ENCODE measurements at places on chromosomes 5 and 9.

- DNase-seq, result no peak
These were observed 433.5 kb upstream of the POU5F2 start for GRCh38 chr5:94174748-94175411.

- no peak for DNase-seq
These were observed 138.0 kb downstream of the ADAMTSL1 start for GRCh38 chr9:18611971-18612370.

- no peak for DNase-seq
These were observed 95.6 kb downstream of the GNAQ start for GRCh38 chr9:77935974-77936373.

GRCh38 chr9:121654499-121655140, 3.2 kb downstream of the DAB2IP start:
- DNase-seq, result no peak

DNA sequence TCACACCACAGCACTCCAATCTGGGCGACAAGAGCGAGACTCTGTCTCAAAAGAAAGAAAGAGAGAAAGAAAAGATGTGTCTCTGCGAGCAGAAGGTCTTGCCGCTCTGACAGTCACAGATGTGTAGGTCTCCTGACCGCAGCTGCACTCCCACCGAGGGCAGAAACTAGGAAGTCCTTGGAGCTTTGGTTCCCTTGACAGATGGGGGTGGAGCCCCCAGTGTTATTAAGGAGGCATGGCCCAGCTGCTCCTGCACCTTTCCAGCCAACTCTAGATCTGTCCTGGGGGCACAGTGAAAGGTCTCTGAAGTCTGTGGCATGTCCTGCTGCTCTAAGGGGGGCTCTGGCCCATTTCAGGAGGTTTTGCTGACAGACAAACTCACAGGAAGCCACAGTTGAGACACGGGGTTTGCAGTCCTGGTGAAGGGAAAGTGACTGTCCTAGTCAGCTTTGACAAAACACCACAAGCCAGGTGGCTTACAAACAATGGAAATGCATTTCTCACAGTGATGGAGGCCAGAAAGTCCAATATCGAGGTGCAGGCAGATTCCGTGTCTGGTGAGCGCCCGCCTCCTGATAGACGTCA, 9.0 kb upstream of the DIPK1B start:
- no peak for DNase-seq

DNA sequence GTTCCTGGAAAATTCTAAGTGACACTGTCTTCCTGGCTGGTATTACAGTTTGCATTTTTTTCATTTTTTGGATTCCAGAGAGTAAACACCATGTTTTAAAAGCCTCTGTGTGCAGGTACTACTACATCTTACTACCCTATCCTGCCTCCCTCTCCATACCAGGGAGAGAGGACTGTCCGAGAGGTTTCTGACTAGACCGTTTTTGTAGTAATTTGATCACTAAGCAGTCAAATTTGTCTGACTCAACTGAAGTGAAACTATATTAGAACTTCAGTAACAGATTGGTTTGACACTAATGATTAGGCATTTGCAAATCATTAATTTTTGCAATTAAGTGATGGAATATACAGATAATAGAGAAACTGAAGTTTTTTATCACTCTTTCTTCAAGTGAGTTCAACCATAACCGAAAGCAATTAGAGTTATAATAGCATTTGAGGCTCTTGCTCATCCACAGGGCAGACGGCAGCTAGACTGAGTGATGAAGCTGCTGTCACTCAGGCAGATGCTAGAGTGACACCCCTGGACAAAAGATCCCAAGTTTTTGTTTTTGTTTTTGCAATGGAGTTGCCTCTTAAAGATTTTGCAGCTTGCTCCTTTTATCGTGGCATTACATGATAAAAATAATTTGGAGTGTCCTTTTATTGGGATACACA, 44.3 kb downstream of the SMARCA2 start:
- DNase-seq, result no peak

GRCh38 chr5:175902026-175902425, 30.6 kb downstream of the CPLX2 start:
- DNase-seq, result no peak

DNA sequence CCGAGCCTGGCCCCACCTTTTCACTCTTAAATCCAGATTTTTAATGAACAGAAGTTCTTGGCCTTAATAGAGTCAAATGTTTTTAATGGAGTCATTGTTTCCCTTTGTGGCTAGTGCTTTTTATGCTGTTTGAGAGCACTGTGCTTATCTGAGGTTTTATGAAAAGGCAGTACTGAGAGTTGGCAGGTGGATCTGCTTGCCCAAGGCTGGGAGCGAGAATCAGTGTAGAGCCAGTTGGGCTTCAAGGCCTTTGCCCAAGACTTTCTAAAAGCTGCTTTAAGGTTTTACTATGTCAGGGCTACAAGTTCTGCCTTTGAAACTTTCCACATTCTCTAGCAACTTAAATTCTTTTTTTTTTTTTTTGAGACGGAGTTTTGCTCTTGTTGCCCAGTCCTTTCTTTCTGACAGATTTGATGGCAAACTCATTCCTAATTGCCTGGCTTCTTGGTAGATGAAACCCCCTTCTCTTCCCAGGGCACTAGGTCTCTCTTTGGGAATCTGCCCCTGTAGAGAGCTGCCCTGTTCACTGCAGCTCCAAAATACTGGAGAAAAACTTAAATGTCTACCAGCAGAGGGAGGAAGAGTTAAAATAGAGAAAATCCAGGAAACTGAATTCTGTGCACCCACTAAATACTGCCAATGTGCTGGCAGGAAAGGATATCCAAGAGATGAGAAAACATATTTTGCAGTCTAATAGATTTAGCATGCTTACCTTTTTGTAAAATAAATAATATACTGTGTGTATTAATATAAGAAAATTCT, 36.9 kb upstream of the CDK20 start:
- DNase-seq, result no peak

GRCh38 chr5:35761541-35761940, 95.2 kb upstream of the IL7R start:
- no peak for DNase-seq

DNA sequence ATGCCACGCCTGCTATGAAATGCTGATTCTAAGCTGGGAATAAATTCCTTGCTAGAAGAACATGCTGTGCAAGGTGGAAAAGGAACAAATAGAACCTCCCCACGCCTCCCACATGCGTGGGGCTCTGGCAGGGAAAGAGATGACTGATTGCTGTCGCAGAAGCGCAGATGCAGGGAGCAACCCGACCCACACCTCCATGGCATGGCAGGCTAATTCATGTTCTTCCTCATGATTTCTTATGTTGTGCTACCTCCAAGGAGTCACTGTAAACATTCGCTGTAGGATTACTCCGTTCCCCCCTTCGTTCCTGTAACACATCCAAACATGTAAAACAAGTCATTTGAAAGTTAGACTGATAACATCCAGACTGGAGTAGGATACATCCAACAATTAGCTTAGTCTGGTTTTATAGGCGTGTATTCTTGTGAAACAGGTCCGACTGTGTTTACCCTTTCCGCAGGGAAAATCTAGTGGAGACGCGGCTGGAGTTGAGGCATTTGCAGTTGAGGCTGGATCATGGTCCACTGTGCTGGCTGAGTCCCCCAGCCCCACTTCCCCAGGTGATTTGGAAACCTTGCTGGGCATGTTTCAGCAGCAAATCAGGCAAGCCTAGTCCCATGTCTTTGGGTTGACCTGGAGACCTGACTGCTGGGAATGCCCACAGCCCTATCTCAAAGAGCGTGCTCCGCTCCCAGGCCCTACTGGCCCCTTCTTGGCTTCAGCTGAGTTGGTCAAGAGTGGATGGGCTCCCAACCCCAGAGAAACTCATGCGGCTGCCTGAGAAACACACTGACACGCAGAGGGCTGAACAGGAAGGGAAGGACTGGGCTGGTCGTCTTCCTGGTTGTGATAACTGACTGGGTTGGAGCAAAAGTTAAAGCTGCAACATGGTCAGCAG, 24.8 kb upstream of the ANKRD33B start:
- no peak for DNase-seq

DNA sequence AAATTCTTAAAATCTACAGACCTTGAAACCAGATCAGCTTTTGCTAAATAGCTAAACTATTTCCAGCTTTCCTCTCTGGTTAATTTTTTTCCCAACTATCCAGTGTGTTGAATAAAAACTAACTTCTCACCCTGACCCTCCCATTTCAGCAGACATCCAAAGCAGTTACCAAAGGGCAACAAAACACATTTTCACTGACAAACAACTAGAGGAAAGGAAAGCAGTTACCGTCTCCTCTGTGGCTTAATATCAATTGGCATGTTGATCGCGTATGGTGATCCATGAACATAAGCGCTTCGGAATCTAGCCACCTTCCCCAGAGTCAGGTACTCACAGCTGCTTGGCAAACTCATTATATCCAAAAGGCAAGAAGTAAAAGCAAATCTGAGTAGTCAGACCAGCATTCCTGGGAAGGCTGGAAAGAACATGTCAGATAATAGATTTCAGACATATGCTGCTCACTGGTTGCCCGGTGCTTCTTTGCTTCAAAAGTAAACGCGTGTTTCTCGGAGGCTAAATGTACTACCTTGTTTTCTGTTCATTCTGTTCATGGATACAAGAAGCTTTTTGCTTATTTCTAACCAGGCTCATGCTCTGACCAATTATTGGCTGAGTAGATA, 463.4 kb downstream of the PDE4D start:
- no peak for DNase-seq

DNA sequence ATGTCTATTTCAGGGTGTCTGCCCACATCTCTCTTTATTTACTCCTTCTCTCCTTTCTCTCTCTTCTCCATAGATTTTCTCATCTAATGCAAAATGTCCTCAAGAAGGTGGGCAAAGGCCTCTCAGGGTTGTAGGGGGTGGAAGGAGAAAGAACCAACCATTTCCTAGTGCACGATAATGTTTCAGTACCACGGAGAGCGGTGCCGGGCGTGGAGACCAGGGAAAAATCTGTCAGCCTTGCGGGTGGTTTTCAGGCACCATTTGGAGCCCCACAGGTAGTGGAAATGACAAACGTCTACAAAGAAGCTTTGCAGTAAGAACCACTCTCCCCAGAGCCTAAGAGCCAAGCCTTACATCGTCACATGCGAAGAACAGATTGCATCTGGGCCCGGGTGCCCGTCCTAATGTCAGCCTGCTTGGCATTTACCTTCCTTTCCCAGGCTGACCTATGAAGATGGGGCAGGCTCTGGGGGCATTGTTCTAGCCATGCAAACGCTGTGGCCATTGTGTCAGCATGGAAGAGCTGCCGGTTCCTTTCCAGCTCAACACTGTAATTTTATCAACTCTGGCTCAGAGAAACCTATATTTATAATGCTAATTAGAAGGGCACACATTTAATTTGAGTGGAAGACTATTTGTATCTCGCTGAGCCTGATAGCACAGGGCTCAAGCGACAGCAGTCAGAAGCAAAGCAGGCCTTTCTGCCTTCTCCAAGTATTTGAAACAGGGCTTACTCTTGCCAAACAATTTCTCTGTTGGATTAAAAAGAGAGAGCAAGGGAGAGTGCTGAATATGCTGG, 430.1 kb upstream of the WWC1 start:
- no peak for DNase-seq

DNA sequence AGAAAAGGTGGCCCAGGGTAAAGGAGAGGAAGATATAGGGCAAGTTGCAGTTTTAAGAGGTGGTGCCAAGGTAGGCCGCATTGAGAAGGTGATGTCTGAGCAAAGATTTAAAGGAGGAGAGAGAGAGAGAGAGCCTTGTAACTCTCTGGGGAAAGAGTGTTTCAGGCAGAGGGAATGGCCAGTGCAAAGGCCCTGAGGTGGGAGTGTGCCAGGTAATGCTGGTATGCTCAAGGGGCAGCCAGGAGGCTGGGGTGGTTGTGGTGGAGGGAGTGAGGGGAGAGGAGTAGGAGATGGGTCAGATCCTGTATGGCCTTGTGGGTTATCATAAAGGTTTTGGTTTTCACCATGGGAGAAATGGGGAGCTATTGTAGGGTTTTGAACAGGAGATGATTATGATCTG, 9.9 kb downstream of the MCCC2 start:
- no peak for DNase-seq

DNA sequence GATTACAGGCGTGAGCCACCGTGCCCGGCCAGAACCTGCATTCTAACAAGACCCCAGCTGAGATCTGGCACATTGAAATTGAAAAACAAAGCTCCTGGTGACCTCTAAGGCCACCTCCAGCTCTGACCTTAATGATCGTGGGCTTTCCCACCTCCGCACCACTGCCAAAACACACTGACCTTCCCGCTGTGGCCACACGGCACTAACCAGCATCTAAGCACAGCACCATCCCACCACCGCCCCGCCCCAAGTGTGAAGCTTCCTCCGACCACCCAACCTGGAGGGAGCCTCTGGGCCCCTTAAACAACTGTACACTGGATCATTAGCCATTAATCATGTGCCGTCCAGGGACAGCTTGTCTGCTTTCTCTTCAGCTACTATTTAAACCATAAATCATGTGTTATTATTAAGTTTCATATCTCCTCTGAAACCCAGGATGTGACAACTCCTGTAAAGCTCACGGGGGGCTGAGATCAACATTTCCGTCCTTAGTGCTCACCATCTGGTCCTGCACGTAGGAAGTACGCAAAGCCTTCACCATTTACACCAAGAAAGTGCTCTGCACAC, 80.6 kb downstream of the COL23A1 start:
- DNase-seq, result no peak

DNA sequence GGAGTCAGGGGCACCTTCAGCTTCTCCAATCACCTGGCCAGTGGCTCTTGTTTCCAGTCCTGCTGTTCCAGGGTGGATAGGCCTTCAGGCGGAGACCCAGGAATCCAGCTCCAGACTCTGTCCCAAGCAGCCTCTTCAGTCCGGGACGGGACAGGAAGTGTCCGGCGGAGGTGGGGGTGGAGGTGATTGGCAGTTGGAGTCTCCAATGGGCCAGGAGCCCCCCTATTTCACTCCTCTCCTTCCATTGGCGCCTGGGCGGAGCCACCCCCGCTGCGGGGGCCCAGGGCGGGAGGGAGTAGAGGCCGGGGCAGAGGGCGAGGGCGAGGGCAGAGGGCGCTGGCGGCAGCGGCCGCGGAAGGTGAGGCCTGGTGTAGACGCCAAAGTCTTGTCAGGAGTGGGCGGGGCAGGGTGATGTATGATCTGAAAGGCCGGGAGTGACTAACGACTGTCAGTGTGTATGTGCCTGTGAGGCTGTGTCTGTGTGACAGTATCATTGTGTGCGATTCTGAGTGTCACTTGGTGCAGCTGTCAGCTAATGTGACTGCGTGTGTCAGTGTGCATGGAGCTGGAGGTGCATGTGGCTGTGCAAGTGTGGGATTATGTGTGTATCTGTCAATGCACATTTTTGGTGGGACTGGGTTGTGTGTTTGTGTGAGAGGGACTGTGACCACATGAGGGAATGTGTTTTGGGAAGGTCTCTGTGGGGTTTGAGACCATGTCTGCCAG, at the start of gene IL11RA:
Gene IL11RA, plus strand, starts transcription at position 310 of the 726 bp plus-strand sequence. CDS start 3,033 bp downstream, outside the sequence.
- no peak for DNase-seq

GRCh38 chr5:164002214-164002613, 496.8 kb downstream of the MAT2B start:
- no peak for DNase-seq

- DNase-seq, result no peak
These were observed 38.4 kb upstream of the RXRA start for GRCh38 chr9:134287591-134288491.

Data from cortex of kidney (tissue), 1 donor.